Left hindlimb (tissue), 1 donor: ENCODE measurements at places on chromosomes 5 and 9.

DNA sequence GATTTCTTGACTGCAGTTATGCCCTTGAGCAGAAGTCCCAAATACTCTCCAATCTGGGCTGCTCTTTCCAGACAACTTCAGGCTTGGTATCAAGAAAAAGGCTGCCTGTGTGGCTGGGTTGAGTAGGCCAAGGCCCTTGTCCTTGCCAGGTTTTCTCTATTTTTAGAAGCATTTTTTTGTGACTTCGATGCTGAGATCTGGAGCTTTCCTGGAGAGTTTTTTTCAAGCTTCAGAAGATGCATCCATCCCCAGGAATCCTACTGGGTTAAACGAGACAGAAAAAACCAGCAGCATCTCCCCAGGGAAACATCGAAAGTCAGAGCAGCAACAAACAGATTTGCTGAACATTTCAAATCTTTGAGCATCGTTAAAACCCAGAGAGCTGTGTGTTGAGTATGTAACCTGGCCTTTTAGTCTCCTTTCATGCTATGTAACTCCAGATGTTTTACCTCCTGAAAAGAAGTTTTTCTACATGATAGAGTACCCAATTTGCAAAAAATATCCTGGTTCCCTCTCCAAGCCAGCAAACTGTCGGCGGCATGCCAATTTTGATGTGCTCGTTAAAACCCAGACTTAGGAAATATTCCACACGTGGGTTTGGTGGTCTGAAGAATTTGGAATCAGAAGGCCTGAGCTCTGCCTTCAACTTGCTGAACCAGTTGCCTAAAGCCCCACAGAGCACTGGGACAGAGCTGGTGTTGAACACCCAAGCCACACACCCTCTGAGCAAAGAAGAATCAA is 98.1 kb upstream of the ALDH1B1 start:
- no peak for DNase-seq

DNA sequence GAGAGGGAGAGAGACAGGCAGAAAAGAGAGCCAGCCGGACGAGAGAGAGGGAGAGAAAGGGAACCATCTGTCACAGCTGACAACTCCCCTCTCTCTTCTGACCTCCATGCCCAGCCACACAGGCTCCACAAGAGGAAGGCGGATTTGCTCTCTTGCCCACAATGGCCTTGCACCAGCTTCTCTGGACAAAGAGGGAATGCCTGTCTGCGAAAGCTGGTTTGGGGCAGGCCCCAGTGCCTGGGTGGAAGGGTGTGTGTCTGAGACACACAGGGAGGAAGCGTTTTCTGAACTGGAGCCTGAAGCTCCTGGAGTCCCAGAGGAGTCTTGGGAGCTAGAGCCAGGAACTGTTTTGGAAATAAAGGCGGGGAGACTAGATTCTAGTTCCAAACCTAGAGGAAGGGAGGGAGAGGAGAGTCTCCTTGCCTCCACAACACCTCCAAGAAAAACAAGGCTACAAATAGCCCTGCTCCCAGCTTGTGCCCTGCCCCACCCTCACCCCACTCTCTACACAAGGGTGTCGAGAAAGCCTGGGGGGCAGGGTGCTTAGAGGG is 12.5 kb downstream of the C1QTNF2 start:
- DNase-seq: peak; percentile 83

GRCh38 chr5:83919071-83920041 is 198.7 kb upstream of the HAPLN1 start:
- DNase-seq: no peak

DNA sequence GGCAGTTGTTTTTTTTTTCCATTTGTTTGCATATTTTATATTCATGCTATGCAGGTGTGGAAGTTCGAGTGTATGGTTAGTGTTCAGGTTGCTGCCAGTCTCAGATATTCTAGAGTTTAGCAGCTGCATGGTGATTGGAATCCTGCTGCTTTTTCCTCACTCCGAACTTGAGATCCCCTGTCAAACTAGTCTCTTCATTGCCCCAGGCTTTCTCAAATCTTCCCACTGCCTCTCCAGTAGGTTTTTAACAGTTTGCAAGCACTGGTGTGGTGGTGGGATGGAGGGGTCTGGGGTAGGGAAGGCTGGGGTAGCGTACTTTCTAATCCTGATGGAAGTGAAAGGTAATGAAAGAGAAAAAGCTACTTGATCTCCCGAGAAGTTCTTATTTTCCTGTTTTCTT is 112.9 kb downstream of the CHSY3 start:
- no peak for DNase-seq

DNA sequence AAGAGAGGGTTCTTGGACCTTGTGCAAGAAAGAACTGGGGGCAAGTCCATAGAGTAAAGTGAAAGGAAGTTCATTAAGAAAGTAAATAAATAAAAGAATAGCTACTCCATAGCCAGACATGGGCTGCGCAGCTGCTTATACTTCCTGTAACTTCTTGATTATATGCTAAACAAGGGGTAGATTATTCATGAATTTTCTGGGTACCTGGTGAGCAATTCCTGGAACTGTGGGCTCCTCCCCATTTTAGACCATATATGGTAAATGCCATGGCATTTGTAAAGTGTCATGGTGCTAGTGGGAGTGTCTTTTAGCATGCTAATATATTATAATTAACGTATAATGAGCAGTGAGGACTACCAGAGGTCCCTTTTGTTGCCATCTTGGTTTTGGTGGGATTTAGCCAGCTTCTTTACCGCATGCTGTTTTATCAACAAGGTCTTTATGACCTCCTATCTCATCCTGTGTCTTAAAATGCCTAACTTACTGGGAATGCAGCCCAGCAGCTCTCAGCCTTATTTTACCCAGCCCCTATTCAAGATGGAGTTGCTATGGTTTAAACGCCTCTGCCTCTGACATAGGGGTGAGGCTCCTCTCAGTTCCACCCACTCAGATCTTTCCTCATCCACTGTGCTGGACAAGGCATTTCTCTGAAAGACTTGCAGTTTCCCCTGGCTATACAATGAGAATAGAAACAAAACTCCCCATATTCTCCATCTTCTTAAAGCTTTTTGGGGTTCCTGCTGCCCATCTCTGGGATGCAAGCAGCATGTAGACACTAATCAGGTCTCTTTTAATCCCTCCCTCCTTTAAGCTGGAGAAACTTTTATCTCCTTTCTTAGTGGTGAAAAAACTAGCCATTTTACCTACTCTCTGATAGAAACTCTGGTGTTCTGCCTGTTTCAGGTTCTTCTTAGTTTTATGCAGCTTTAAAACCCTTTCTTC is 91.2 kb downstream of the ARRDC3 start:
- DNase-seq: no peak

GRCh38 chr9:133585481-133586351 is 23.5 kb downstream of the FAM163B start:
- DNase-seq: no peak

DNA sequence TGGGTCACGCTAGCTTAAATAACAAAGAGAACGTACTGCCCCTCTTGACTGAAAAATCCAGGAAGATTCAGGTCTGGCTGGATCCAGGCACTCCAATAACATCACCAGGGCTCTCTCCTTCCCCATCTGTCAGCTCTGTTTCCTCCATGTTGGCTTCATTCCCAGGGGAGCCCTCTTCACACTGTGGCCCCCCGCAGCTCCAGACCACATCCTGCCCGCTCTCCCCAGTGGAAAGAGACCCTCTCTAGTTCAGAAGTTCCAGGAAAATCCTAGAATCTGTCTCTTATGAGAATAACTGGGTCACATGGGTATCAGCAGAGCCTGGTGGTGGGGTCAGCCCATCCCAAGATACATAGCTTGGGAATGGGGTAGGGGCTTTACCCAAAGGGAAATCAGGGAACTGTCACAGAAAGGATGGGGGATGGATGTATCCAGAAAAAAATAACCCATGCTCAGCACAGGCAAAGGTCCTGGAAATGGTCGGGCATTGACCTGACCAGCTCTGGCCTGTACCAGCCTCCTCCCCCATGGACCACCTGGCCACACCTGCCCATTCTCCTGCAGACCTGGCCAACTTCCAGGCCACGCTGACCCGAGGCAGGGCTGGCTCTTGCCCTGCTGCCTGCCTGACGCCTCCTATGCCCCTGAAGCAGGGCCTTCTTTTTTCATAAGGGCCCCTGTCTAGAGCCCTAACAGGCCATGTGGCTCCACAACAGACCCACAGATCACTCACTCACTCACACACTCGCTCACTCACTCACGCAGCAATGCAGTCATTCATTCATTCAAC is 65.9 kb downstream of the COL23A1 start:
- DNase-seq: no peak

GRCh38 chr5:76664079-76664478 is 40.9 kb upstream of the F2RL2 start:
- DNase-seq: no peak

- DNase-seq: no peak
These were observed 307.2 kb downstream of the GADD45G start for GRCh38 chr9:89911721-89912604.

DNA sequence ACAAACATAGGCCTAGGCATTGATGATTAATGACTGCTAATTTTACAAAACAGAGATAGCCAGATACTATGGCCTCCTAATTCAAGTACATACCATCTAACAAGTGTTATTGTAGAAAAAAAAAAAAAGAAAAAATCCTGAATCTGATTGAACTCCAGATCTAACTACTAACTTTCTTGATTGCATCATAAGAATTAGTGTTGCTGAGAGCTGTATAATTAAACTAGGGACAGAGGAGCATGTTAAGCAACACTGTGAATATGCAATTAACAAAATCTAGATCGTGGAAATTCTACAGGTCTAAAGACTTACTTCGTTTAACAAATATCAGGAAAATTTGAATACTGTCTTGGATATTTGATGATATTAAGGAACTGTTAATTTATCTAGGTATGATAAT is 208.3 kb upstream of the ZNF608 start:
- DNase-seq: no peak

DNA sequence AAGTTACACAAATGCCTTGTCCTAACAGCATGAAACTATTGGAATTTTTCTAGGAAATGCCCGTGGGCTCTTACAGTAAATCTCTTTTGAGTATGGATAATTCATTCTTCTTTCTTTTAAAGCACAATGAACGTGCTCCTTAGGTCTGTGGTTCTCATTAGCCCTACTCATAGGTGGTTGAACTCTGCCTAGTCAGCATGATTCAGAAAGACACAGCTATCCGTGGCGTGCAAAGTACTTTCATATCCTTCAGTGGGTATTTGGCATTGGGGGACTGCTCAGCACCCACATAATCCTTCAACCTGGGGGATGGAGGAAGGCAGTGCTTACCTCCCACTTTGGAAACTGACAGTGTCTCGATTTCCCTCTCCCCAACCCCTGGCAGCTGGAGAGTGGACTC is 462.0 kb upstream of the CLINT1 start:
- DNase-seq: no peak

- peak; percentile 57 for DNase-seq
These were observed 447 bp downstream of the CRAT start for GRCh38 chr9:129109952-129110739.

- DNase-seq: no peak
These were observed 44.2 kb upstream of the TLX3 start for GRCh38 chr5:171264843-171265242.

DNA sequence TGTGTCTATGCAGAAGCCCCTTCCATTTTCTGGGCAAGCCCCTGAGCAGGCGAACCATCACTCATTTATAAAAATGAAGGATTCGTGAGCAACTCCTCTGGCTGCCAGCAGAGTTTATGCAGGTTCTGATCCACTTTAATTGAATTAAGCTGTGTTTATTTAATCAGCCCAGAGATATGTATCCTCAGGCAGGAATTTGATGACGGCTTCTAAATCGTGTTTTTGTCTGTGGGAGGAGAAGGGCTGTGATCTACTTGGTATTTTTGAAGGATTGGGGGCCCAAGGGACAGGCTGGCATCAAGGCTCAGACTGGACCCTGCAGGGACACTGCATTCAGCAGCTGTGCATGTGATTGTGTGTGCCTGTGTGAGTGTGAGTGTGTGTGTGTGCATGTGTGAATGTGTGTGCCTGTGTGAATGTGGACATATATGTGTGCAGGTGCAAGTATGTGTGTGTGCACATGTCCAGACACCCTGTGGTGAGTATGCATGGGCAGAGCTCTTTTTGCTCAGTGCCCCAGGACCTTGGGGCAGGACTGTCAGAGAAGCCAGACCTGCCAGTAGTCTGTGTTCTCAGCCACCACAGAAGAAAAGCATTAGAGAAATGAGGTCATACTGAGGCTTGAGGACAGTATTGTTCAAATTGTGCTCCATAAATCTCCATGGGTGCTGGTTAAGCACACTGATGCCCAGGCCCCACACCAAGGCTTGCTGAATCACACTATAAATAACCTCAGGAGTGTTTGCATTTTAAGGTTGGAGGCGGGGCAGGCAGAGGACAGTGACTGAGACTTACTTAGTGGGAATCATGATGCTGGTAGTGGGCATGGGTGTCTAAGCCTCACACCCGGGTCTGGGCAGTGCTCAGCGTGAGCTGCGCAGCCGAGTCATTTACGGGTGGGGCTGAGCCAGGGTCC is 164.0 kb downstream of the CARTPT start:
- DNase-seq: no peak

DNA sequence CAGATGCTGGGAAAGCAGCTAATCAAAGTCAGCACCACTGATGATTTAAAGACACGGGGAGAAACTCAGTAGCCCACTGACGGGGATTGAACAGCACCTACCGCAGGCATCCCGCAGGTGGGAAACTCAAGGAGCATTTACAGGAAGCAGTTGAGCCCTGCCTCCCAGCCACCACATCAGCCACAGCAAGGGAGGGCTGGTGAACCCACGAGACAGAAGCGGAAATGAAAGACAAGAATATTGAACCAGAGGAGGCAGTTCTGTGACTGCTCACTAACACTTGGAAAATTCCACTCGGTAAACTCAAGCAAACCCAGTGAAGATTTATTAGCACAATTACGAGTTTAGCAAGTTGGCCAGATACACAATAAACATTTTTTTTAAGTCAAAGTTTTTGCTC is 10.6 kb upstream of the FAM163B start:
- DNase-seq: no peak

GRCh38 chr9:16271967-16272366 is 598.5 kb downstream of the BNC2 start:
- DNase-seq: no peak

- DNase-seq: no peak
These were observed 191.7 kb downstream of the DRD1 start for GRCh38 chr5:175252234-175252805.

- no peak for DNase-seq
These were observed 146.4 kb downstream of the HACD4 start for GRCh38 chr9:20884985-20885593.

DNA sequence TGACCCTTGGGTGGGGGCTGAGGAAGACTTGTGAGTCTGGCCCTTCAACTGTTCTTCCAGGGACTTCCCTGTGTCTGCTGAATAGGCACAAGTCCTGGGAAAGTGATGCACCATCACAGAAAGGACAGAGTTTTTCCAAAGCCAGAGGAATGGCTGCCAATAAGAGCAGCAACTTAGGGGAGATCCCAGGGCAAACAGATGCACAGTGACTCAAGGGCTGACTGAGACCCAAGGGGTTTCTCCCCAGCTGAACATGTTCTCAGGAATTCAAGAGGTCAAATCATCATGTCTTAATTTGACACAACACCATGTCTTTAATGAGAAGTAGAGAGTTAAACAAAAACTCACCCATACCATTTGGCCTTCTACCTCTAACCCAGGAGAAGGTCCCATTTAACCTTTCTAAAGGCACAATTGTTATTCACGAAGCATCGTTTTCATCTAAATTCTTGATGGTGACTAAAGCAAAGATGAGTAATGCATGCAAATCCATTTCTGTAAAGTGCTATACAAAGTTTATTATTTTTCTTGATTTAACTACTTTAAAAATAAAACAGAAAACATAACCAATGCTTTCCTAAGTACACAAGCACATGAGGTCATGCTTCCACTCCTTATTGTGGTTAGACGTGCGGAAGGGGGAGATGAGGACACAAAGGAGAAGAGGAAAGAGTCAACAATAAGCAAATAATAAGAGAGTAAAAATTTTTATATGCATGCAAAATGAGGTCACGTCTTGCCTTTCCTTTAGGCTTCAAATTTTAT is 324.1 kb downstream of the PLK2 start:
- DNase-seq: no peak

GRCh38 chr9:88653406-88653805 is 118.4 kb downstream of the NXNL2 start:
- DNase-seq: no peak
